ENCODE measurements at places on chromosomes 1 and 21.
A peak's percentile ranks its signal among the peaks of the same experiment; 100 is the strongest.

DNA sequence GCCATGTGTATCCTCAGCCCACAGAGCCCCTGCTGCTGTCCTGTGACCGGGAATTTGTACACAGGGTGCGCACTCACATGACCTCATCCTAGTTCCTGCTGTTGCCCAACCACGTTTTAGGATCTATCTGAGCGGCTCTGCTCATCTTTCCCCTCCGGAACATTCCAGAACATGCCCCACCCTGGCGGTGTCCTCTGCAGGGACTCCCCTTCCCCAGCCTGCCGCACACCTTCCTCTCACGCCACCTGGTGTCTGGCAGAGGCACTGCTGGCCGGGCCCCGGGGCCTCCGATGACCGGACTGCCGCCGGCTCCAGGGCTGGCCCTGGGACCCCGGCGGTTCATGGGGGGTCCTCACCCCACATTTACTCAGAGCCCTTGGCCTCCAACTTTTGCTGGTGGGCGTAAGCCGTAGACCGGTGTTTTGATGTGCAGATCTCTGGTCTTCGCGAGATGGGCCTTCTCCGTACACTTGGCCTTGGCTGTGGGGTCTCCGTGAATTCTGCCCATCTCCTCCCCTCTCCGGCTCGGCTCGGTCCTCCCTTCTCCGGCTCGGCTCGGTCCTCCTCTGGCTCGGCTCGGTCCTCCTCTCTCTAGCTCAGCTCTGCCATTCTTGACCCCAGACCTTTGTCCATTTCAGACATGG is 29.5 kb downstream of the ARHGEF16 start:
- DNase-seq, result peak; percentile 17

DNA sequence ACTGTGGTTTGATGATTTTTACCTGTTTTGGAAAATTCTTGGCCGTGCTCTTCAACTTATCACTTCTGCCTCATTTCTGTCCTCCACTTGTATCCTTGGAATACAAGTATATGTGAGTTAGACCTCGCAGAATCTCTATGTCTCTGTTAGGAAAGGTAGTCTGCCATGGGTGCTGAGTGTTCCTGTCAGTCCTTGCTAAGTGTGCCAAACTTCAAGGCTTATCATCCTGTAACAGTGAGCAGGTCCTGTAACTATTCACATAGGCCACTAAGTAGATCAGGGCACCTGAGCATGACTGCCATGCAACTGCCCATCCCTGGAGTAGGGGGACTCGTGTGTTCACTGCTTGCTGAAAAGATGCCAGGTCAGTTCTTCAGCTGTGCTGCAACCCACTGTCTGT is 24.2 kb upstream of the BMP8B start:
- DNase-seq, result no peak

- peak; percentile 5 for DNase-seq
Measured at GRCh38 chr1:171222936-171223335, 25.4 kb upstream of the FMO1 start.

DNA sequence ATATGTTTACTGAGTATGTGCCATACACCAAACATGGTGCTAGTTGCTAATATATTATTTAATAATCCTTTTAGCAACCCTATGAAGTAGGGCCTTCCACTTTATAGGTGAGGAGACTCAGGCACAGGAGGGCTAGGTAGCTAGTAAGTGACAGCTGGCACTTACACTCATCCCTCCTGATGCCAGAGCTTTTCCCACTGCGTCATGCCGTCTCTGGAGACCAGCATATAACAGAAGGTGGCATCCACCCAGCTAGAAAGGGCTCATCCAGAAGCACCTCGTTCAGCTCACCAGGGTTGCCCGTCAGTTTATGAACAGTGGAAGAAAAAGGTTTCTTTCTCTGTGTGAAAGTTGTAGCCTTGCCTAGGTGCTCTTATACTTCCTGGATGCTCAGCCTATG is 108.9 kb downstream of the NOS1AP start:
- no peak for DNase-seq

GRCh38 chr1:2301607-2302291 is 73.6 kb downstream of the SKI start:
- no peak for DNase-seq

DNA sequence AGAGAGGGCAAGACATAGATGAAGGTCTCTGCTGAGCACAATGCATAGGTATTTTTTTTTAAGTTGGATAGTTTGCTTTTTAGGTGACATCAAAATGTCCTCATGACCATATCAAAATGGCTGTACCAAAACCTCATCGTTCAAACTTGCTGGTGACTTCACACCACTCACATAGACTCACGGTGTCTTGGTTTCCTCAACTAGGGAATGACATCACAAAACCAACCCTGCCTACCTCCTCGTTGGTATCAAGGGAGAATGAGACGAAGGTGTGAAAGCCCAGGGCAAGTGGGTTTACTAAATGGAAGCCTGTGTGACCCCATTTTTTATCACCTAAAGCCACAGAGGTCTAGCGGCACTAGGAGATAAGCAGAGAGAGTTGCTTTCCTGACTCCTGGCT is 1.6 kb downstream of the PIGR start:
- no peak for DNase-seq

GRCh38 chr1:151013518-151013917 is 5.3 kb downstream of the PRUNE1 start:
- no peak for DNase-seq

GRCh38 chr1:85109475-85109874 is 61.2 kb upstream of the MCOLN3 start:
- DNase-seq, result peak; percentile 70

DNA sequence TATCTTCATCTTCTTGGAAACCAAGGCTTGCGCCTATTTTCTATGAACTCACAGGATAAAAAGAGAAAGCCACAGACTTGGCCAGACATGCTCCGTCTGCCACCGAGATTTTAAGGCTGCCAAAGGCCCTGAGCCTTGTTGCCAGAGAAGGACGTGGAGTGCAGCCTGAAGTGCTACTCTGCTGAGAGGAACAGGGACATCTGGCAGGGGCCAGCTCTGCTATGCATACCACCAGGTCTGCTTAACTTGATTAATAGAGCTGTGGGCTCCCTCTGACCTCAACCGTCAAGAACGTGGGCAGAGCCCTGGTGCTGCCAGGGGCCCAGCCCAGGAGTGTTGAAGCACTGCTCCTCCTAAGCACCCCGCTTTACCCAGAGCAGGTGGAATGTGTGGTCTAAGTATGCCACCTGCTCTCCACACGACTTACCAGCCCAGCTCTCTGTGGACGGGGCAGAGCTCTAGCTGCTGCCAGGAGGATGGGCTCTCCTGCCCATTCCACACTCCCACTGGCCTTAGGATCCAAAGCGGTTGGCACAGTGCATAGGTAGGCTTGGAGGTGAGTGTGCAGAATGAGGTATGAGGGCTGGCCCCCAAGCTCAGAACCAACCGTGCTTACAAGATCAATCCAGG is 10.6 kb downstream of the HCRTR1 start:
- DNase-seq, result peak; percentile 24

- peak; percentile 55 for DNase-seq
Measured at GRCh38 chr1:185400052-185400451, 83.0 kb upstream of the IVNS1ABP start.

- DNase-seq, result no peak
Measured at GRCh38 chr1:6861075-6861724, 75.9 kb downstream of the CAMTA1 start.

DNA sequence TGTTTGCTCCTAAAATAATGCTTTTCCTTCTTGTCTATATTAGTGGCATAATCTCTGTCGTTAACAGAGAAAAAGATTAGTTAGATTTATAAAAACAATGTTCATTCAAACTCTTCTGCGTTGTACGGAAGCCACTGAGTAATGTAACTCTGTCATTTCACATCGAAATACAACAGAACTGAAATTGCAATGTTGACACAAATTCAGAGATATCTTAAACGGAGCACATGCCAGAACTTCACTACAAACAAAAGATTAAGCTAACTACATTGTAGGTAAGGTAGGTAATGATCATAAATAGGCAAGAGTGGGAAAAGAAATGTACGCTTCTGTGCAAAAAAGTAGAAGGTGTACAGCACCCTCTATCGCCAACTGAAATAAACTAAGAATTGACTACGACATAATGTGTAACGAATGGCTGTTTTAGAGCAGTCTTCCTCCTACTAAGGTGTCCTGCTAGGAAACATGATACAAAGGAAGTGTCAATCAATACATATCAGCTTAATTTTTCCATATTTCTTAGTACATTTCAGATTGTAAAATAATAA is 56.6 kb downstream of the PCNX2 start:
- DNase-seq, result peak; percentile 9

- peak; percentile 40 for DNase-seq
Measured at GRCh38 chr1:11144570-11145256, 44.4 kb upstream of the ANGPTL7 start.

DNA sequence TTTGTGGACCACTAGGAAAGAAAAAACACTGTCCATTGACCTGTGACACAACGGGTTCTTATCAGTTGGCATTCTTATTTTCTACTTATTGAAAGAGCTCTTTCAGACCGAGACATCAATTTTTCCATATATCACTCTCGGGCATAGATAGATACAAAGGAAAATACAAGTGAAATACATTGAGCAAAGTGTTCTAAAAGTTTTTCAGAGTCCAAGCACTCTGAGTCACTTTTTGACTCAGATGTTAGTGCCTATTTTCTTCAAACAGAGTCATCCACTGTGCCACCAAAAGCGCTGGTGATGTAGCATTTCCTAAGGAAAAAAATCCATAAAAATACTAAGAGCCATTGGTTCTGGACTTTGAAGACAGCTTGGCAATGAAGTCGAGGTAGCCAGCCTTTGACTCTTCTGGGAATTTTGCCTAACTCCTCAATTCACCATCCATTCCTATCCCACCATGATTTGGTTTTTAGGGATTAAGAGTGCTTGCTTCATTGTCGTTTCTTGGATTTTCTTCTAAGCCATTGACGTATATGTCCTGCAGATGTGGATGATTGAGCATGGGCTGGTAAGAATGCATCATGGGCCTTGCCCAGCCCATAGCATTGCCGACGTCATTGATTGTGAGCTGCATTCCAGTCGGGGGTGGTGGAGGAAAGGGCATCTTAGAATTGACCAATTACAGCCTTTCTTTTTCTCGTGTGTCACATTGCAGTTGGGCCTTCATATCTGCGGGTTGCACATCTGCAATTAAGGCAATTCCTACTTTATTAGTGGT is 10.6 kb downstream of the GALNT2 start:
- peak; percentile 69 for DNase-seq

DNA sequence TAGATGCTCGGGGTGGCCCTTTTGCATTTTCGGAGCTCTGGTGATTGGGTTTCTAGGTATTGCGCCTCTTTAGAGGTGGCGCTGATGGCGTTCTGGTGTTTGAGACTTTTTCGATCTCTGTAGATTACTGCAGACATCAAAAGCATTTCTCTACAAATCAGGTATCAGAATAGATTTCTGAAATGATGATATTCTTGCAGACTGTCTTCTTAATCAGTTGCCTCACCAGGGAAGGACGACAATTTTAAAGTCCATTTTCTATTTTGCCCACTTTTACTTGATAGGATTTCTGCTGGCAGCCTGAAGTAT is 65.2 kb upstream of the VAMP3 start:
- DNase-seq, result no peak

GRCh38 chr1:21547876-21548275 is 38.7 kb downstream of the ALPL start:
- DNase-seq, result no peak

- DNase-seq, result peak; percentile 70
Measured at GRCh38 chr1:173868266-173869020, at the start of gene ZBTB37. Gene ZBTB37 (plus strand): TSS chr1:173868380. CDS start chr1:173870226, 1,846 bp downstream.

DNA sequence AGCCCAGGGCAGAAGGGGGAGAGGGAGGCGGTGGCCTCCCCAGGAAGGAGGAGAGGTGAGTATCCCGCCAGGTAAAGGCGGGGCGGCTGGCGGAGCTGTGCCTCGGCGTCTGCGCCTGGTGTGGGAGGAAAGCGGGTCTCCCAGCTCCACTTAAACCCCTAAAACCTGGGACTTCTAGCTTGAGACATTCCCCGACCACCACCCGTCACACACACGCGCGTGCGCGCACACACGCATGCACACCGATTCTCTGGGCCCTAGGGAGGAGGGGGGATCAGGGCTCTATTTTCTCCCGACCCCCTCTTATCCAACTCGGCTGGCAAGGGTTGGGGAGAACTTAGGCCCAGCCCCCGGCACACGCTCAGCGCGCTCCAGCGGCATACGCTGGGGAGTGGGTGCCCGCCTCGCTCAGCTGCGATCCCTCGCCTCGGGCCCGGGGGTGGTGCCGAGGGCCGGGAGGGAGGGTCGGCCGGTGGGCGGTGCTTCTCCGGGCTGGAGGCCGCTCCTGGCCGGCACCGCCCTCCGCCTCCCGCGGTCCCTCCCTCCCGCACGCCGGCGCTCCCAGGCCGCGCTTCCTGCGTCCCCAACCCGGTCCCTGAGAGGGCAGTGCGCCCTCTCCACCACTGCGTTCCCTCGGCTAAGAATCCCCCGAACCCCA is at the start of gene TMEM51:
TMEM51 (plus strand) TSS at position 564 of the 658 bp plus-strand sequence. CDS start 61,341 bp downstream, outside the sequence.
- peak; percentile 28 for DNase-seq

DNA sequence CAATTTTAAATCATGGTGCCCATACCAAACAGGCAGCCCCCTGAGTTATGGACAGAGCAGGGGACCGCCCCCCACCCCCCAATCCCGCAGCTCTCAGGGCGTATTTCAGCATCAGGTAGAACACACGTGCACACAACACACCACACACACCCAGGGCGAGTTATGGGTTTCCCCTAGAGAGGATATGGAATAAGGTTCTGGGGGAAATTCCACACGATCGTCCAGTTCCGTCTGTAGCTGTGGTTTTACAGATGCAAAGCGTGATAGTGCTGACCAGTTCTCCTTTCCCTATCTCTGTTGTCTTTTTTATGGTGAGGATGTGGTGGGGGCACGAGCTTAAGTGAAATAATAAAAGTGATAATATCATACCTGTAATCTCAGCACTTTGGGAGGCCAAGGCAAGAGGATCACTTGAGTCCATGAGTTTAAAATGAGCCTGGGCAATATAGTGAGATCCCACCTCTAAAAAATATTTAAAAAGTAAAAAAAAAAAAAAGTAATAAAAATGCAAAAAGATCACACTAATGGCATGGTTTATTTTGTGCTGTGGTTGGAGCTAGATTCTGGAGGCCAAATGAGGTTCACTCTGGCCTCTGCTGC is 25.1 kb downstream of the C2CD2 start:
- DNase-seq, result no peak

GRCh38 chr1:20847611-20848080 is 60.5 kb upstream of the HP1BP3 start:
- DNase-seq, result peak; percentile 46

DNA sequence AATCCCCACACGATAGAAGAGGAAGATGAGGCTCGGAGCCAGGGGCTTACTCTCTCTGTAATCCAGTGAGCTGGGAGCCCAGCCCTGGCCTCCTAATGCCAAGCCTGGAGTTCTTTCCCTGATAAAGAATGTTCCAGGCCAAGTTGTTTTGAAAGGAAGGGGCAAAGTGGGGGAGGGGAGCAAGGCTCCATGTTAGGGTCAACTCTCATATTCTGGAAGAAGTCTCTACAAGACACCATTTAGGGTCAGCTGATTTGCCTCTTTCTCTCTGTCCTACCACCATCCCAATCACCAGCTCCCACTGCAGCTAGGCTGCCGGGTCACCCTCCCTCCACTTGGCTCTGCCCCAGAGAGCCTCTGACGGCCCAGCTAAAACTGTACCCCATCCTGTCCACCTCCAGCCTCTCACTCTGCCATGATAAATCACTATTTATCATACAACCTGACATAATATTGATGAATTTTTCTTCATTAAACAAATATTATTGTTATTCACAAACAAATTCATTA is 95.0 kb downstream of the GLIS1 start:
- DNase-seq, result no peak

- peak; percentile 61 for DNase-seq
Measured at GRCh38 chr1:191993549-191993948, 164.7 kb upstream of the RGS18 start.

GRCh38 chr1:201032408-201032807 is 8.9 kb upstream of the KIF21B start:
- no peak for DNase-seq
